Large intestine (tissue), 12 donors: ENCODE measurements at places on chromosomes 13 and 19. TPM values are rescaled to one million over a fixed set of nuclear protein-coding genes. Genes with fewer than 3 reads are reported as not detected.
A peak's percentile ranks its signal among the peaks of the same experiment; 100 is the strongest.

The NXNL1 gene
- not detected for polyA plus RNA-seq

DNA sequence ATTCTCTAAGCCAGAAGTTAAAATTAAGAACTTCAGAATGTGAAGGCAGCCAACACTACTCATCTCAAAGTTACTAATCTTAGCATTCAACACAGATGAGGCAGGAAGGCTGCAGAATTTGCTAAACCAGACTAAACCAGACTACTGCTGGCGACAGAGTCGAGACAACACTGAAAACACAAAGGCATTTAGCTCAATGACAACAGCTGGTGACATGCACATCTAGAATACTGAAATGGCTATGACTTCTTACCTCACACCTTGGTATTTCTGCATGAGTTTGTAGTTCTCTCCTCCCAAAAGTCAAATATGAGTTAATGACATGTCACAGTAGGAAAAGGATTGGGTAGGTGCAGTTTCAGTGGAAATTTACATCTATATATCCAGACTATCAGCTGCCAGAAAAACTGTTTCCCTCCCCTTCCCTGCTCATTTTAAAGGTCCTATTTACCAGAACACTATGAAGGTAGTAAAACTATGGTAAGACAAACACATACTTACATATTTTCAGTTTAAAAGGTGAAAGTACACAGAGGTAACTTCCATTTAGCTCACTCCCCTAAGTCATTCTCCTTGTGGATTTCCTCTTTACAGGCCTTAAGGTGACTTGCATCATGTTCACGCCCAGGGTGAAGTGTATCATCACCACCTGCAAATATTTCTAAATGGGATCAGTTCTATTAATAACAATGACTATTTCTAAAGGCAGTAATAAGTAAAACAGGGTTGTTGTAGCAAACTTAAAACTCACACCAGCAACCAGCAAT, 21.4 kb downstream of the FOXO1 start:
- peak; percentile 49 for DNase-seq

The C13orf42 gene
- polyA plus RNA-seq: not detected

The FCAR gene
- polyA plus RNA-seq: not detected

The APLP1 gene
- polyA plus RNA-seq: 32.7 TPM

The DACH1 gene
- 25.0 TPM for polyA plus RNA-seq

DNA sequence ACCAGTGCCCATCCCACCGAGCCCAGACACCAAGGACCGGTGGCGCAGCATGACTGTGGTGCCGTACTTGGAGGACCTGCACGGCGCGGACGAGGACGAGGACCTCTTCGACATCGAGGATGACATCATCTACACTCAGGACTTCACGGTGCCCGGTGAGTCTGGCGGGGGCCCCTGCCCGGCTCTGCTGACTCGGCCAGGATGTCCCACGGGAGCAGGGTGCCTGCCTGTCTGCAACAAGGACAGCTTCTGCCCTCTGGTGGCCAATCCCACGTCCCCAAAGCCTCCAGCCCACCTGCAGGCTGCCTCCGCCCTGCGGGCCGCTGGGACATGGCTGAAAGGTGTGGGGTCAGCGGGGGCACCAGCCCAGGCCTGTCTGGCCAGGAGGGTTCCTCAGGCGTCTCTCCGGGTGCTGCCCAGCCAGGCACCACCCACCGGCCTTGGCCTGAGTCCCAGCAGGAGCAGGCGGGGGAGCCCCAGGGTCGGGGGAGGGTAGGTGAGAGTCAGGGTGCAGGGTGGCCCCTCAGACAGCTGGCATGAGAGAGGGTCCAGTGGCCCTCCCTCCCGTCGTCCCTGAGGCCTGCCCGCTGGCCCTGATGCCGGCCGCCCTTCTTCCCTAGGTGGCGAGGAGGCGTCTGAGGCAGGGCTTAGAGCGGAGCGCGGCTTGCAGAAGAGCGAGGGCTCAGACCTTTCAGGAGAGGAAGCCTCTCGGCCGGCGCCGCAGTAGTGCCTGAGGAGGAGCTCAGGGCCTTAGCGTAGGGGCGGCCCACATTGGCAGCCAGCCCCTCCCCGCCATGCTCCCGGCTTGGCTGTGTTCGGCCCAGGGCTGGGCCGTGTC, 14.6 kb downstream of the CBARP start:
- no peak for DNase-seq

DNA sequence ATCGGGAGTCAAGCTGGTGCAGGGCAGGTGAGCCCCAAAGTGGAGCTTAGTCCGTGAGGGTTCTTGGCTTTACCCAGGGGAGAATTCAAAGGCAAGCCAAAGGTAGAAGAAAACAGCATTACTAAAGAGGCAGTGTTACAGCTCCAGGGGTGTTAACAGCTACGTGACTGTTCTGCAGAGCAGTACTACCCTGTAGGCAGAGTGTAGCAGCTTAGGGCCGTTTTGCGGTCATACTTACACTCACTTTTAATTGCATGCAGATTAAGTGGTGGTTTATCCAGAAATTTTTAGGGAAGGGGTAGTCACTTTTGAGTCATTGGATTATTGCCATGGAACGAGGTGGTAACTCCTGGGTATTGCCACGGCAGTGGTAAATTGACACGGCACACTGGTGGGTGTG, 482.2 kb downstream of the SLITRK5 start:
- DNase-seq: no peak

The ALOX5AP gene
- 7.0 TPM for polyA plus RNA-seq

The ZNF568 gene
- polyA plus RNA-seq: 11.8 TPM

The FBXO27 gene
- polyA plus RNA-seq: 13.5 TPM

DNA sequence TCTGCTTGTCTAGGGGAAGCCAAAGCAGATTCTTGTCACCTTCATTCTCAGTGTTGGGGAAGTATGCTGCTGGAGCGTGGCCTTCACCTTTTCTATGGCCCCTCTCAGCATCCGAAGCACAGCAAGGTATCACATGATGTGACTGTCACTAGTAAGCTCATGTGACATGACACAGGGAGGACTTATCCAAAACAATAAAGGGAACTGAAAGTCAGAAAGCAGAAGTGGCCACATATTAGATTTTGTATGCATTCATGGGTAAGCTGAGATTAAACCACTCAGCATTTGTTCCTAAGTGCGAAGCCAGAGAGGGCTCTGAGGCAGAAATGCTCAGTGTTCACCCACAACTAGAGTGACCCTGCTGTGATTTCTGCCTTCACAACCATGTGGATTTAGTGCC, 72.8 kb upstream of the PCDH8 start:
- DNase-seq: no peak

The GNA15 gene
- 2.1 TPM for polyA plus RNA-seq

DNA sequence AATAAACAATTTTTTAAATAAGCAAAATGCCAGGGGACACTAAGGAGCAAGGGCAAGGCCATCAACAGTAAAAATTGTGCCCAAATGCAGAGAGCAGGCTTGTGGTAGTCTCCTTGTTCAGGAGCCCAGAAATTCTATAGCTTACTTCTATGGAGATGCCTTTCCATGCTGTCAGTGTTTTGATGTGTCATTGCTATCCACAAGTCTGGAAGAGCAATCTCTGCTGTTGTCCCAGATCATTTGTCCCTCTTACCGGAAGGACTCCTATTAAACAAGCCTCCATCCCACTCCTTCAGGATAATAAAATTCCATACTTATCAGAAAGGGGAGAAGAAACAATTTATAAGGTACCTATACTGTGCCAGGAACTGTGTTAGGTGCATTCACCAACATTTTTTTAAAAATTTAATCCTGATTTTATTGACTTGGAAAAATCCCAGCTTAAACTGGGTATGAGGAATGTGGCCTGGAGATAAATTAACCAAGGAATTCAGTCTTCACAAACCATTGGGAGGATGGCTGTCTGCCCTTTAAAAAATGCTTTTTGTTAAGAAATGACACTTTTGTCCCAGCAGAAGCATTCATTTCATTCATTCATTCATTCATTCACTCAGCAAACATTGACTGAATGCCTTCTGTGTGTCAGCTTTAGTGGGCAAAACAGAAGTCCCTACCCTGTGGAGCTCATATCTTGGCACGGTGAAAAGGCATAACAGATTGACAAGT, 26.8 kb upstream of the CYSLTR2 start:
- DNase-seq: no peak

- no peak for DNase-seq
These were observed 187.3 kb upstream of the UBL3 start for GRCh38 chr13:30037766-30038165.

The UHRF1 gene
- 17.7 TPM for polyA plus RNA-seq

GRCh38 chr13:90806016-90806615, 541.4 kb upstream of the MIR17HG start:
- DNase-seq: no peak

DNA sequence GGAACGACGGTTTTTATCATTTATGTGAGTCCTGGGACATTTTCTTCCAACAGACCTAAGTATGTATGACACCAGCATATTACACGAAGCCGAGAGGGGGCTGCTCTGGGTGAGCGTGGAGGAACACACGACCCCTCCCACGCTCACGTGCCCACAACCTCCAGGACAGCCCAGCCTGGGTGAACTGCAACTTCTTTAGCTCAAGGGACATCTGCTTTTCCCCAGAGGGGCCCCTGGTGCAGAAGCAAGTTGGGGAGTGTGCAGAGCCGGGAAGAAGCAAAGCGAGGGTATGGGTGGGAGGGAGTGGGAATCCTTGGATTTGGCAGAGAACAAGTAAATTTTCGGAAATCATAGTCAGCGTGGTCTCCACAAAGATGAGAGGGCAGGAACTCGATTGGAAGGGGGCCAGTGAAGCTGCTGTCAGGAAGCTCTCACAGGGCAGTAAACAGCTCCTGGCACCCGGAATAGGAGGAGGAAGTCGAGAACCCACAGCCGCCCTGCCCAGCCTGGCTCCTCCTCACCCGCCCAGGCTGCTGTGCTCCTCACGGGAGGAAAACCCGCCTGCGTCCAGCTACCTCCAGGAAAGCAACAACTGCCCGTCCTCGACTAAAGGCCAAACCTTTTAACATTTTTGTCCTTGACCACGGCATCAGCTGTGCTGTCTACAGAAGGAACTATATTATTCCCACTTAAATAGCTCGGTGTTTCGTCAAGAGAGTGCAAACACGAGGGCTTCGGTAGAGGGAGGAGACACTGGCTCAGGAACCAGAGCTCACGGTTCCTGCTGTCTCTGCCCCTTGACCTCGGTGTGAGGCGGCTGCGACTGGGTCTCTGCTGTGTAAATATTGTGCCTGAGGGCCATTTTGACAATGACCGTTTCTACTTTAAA, 17.2 kb upstream of the CFAP97D2 start:
- DNase-seq: peak; percentile 22

GRCh38 chr19:40599331-40599901, 1.8 kb upstream of the LTBP4 start:
- DNase-seq: no peak

The ERICH4 gene
- 69.2 TPM for polyA plus RNA-seq
